CD4-positive, alpha-beta T cell treated with Interleukin-4 for 4 hours (primary cell): ENCODE measurements at places on chromosomes 4 and X.
A peak's percentile ranks its signal among the peaks of the same experiment; 100 is the strongest.

DNA sequence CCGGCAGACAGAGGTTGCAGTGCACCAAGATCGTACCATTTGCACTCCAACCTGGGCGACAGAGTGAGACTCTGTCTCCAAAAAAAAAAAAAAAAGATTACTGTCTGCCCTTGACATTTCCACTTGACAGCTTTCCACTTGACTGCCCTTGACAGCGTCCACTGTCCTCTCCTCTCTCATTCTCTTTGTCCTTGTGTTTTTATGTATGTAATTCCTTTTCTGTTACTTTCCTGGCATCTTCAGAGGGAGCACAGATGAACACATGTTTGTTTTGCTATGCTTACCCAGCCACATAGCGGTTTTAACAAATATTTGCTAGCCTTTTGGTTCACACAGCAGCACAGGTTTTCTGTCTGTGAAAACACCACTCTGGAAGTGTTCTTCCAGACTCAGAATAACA, 26.2 kb downstream of the SYAP1 start:
- DNase-seq = no peak

DNA sequence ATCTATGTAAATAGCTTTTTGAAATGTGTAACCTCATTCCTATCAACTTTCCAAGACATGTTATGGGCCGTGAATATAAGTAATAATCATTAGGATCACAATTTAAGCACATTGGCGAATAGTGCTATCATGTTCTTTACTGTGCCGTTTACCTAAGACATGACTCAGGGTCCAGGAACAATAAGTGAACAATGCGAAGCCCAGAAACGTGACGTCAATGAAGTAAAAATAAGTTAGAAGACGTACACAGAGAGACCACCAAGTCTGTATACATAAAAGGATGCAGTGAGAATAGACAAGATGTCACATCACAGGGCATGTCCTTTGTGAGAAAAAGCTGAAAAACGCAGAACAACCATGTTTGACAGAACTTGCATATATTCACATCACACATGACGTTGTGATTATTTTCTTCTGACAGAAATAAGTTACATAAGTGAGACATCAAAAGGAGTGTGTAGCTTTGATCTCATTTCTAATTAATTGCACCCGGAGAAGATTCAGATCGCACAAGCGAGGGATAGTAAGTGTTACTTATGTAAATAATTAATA, 49.4 kb upstream of the FAT1 start:
- DNase-seq = no peak

GRCh38 chr4:12979797-12980196, 504.3 kb downstream of the RAB28 start:
- no peak for DNase-seq

GRCh38 chr4:41145571-41146078, 68.7 kb downstream of the APBB2 start:
- no peak for DNase-seq

GRCh38 chr4:76624931-76625715, 190.1 kb downstream of the SHROOM3 start:
- DNase-seq = no peak

DNA sequence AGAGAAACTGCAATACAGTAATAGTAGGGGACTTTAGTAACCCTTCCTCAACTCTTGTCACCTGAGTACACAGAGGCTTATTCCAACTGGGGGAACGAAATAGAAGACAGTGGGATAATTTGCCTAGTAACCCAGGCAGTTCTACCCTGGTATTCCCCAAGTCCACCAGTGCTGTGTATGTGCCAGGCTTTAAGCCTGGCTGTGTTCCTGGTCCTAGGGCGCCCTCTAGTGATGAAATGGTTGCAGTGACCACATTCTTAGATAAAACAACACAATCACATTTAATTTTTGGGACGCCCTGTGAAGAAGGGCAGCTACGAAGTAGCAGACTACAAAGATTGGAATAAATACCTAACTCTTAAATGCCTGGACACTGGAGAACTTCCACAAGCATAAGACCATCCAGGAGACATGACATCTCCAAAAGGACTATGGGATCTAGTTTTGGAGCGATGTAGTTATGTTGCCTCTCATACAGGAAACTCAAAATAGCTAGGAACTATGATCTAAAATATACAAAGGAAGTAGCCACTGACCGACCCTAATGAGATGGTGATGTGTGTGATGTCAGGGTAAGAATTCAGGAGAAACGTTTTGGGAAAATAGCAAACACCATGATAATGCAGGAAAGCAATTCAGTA, 288.5 kb upstream of the ZCCHC13 start:
- peak; percentile 65 for DNase-seq

DNA sequence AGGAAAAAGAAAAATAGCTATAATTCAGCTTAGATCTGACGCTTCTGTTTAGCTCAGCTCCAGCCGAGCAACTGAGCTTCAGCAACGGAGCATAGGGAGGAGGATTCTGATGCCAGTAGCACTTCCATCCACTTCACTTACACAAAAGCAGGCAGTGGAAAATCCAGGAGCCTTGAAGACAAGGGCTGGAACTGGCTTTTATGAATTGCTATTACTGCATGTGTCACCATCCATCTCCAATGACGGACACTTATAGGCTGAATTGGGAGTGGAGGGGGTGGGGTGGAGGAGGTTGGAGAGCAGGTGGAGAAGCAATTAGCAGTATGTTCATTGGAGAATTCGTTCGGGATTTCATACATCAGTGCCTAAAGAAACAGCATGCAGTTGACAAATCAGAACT, 15.6 kb downstream of the ENOX2 start:
- no peak for DNase-seq

GRCh38 chrX:13066391-13066790, 22.0 kb upstream of the FAM9C start:
- no peak for DNase-seq

- DNase-seq = no peak
Observed at GRCh38 chr4:94126669-94127068, 81.0 kb upstream of the SMARCAD1 start.

DNA sequence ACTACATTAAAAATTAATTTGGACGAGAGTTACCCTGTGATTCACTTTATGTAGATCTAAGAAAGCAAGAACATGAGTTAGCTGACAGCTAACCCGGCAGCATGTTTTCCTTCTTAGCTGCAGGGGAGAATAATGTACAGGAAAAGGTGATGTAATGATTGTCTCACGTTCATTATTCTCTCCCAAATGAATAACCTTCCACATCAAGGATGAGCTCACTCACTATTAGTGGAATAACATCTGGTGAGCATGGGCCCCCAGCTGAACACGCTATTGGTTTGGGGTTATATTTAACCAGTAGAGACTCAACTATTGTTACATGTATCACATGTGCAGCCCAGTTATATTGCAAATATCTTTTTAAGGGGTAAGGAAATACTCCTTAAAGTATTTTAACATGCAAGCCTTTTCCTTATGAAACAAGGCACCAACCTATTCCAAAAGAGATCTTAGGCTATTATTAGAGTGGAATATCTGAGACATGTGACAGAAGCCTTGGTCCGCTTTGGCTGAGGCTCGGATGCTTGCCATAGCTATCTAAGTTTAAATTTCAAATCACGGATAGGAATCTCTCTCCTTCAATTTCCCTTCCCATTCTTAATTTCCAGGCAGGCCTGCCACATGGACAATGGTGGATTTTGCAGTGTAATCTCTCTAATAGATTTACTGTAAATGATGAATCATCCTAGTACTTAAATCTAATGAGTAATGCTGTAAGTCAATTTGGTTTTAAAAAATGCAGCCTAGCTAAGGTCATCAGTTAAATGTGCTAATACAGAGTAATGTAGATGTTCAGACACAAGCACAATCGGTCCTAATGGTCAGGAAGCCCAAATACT, 99.0 kb upstream of the OTUD4 start:
- DNase-seq = no peak

- DNase-seq = no peak
Observed at GRCh38 chr4:185730387-185730786, 81.6 kb downstream of the SORBS2 start.

GRCh38 chr4:186536285-186536684, 19.1 kb downstream of the MTNR1A start:
- no peak for DNase-seq

- DNase-seq = no peak
Observed at GRCh38 chr4:5750052-5750945, 39.3 kb downstream of the EVC start.

GRCh38 chr4:24091639-24092233, 201.9 kb upstream of the PPARGC1A start:
- no peak for DNase-seq

DNA sequence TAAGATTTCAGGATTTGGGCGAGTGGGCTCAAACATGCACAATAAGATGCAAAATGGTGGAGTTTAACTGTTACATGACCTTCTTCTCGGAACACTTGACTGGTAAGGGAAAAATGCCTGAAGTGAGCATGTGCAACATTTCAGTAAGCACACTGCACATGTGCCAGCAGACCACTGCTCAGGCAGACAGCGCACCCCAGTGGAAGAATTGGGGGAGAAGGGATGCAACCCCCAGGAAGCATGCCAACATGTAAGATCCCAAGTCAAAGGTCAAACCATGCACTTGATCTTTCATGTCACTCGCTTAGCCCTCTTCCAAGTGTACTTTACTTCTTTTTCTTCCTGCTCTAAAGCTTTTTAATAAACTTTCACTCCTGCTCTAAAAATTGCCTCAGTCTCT, 256.3 kb downstream of the CENPC start:
- no peak for DNase-seq

GRCh38 chr4:82593411-82593810, 31.6 kb upstream of the TMEM150C start:
- no peak for DNase-seq

DNA sequence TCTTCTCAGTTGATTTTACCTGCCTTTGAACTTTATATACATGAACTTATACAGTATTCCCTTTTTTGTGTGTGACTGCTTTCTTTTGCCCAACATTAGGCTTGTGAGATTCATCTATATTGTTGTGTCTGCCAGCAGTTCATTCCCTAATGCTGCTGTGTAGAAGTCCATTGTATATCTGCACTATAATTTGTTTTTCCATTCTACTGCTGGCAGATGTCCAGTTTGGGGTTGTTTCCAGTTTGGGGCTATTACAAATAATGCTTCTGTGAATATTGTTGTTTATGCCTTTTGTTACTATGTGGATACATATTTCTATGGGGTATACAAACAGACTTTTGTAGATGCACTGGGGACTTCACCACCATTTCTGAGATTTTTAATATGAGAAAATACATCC, 268.4 kb downstream of the DCTD start:
- no peak for DNase-seq

- no peak for DNase-seq
Observed at GRCh38 chr4:148893095-148893494, 450.9 kb upstream of the NR3C2 start.

- no peak for DNase-seq
Observed at GRCh38 chr4:79886557-79886956, 186.5 kb downstream of the ANTXR2 start.

DNA sequence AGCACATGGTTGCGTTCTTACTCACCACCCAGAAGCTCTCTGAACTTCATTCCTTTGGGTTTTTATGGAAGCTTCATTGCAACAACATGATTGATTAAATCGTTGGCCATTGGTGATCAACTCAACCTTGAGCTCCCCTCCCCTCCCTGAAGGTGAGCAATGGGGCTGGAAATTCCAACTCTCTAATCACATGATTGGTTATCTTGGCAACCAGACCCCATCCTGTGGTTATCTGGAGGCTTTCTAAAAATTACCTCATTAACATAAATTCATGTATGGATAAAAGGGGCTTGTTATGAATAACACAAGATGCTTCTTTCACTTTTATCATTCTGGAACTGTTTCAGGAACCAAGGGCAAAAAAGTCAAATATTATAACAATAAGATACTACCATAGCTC, 34.6 kb upstream of the NMU start:
- no peak for DNase-seq

DNA sequence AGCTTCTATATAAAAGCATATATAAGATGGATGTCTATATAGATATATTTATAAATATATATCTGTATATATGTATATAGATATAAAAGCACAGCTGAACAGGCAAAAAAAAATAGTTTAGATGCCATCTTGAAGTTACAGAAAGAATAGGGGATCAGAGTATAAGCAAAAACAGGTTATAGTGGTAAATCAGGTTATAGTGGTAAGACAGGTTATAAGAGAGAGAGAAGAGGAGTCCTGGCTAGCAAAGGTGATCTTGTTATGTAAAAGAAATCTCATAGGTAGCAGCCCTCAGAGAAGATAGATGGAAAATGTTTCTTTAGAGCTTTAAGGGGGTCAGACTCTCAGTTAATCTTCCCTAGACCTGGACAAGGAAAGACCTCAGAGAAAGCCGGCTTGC, 1263.1 kb downstream of the PCDH7 start:
- no peak for DNase-seq

DNA sequence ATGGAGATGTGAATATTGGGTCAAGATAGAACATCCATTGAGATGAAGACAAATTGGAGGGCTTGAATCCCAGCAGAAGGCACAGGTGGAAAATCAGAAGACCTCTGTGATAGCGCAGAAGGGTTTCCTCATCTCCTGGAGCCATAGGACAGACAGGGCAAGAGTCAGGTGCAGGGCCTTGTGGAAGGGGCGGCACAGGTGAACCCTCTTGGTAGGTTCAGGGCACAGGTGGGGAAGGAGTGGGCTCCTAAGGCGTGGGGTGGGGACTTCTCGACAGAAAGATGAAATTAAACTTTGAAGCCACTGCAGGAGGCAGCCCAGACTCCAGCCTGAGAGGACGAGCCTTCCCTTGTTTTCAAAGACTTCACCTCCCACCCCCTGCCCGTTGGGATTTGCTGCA, 9.3 kb upstream of the RGS12 start:
- no peak for DNase-seq
